RWPE1 (cell line): ENCODE measurements at places on chromosomes 7 and 10.
A peak's percentile ranks its signal among the peaks of the same experiment; 100 is the strongest.

- no peak for DNase-seq
These were observed 306.4 kb upstream of the CDC14C start for GRCh38 chr7:48617993-48618392.

GRCh38 chr7:73606801-73607691 is 17.3 kb downstream of the MLXIPL start:
- DNase-seq = peak; percentile 67

DNA sequence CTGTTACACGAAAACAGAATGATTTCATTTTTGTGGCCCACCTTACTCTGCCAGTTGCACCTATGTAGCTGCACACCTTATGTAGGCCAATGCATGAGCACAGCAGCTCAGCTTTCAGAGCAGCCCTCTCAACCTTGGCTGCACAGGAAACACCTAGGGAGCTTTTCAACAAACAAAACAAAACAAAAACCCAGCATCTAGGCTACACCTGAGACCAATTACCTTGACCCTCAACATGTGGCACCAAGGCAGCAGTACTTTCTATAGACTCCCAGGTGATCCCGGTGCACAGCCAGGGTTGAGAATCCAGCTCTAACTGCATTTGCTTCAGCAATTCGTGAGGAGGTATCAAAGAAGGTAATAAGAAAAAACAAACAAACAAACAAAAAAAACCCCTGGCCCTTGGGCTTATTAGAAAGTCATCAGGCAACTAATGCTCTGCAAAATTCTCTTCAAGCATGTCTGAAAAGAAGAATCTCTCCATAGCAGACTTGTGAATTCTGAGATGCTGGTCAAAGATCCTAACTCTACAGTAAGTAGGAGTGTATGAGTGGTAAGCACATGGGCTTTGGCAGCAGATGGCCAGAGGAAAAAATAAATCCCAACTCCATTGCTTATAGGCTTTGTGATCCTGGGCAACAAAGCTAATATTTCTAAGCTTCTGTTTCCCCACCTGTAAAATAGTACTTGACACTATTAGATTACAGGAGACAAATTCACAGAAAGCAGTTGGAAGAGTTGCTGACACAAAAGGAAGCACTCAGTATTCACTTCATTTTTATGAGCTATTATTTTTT is 113.4 kb upstream of the NOBOX start:
- DNase-seq = no peak

DNA sequence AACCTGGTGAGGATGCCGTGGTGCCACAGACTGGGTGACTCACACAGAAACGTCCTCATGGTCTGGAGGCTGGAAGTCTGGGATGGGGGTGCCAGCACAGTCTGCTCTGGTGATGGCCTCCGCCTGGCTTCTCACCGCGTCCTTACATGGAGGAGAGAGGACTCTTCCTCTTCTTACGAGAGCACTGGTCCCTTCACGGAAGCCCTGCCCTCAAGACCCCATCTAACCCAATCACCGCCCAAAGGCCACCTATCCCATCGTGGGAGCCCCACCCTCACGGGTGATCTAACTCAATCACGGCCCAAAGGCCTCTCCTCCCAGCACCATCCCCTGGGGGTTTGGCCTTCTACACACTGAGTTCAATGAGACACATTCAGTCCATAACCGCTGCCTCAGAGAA is 137.7 kb downstream of the PTPRN2 start:
- no peak for DNase-seq

GRCh38 chr10:91251430-91252056 is 31.1 kb downstream of the PCGF5 start:
- DNase-seq = peak; percentile 58
